ENCODE measurements at places on chromosomes 3 and 15.

GRCh38 chr15:35705884-35706585 lies 160.1 kb upstream of the DPH6 start:
- DNase-seq: no peak

DNA sequence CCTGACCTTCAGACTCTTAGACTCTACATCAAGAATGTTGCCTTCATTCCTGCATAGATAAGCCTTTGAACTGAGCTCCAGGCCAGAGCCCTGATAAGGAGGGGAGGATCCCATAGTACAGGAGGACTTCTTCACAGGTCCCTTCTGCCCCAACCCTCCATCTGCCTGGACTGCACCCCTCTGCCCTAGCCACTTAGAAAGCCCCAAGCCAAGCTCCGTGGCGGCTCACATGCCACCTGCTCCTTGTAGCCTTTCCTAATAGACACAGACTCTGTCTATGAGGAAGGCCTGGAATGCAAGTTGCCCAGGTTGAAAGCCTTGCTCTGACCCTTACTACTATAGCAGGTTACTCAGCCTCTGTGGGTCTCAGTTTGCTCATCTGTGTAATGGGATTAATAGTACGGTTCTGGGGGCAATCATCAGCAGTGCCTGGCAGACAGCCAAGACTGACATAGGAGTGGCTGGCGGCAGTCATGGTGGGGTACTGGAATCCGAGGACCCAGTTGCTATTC lies 11.6 kb downstream of the PCSK6 start:
- DNase-seq: no peak

DNA sequence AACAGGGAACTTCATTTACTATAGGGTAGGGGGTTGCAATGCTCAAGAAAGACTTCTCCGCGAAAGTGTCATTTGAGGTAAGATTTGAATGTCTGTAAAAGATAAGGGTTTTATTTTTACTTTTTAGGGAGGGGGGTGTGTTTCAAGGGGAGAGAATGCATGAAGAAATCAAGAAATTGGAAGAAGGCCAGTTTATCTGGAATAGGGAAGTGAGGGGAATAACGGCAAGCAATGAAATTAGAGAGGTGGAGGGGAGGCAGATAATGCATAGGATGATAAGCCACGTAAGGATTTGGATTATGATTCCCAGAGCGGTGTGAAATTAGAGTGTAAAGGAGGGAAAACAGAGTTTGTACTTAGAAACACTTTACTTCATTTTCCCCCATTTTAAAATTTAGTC lies 63.0 kb upstream of the MB21D2 start:
- no peak for DNase-seq

DNA sequence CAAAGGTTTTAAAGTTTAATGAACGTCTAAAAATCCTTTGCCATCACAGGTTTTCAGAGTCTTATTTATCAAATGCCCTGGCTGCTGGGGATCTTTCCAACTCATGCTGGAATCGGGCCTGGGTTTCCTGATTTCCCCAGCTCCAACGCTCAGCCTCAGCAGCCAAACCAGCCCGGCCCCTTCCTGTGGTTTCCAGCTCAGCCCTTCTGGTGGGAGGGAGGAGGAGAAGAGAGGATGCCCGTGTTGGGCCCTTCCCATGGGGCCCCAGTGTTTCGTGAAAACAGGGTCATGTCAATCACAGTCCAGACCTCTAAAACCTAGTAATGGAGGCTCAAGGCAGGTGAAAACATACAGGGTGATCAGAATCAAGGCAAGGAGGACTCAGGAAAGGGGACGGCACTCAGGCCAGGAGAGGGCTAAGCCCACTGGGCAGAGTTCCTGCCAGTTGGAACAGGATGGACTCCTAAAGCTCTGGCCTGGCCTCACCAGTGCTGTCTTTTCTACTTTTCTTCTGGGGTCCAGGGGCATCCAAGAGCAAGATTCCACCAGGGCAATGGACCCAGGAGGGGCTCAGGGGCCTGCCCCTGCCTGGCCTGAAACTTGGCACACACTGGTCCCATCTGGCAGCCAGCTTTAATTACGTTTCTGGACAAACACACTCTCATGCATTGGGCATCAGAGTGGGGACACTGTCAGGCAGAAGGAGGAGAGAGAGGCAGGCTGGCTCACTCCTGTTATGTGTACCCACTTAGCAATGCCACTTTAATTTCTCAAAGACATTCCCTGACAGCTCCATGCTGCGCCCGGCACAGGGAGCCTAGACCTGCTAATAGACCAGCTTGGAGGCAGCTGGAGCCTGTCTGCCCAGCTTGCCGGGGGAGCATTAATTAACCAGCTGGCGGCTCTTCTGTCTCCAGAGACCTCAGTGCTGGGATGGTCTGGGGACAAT lies 194.6 kb downstream of the FAM43A start:
- DNase-seq: no peak

DNA sequence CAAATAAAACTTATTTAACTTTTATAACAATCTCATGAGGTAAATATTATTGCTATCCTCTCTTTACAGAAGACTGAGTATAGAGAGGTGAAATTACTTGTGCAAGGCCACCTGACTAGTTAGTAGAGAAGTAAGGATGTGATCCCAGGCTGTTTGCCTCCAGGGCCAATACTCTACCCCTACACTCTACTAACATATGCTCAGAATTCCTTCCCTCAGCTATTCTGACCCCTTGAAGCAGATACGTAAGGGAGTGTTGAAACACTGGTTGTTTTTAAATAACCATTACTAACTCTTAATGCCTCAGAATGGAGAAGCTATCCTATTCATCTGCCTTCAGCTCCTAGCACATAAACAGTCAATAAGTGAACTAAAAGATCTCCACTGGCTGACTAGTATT lies 24.1 kb downstream of the CSTA start:
- DNase-seq: no peak

GRCh38 chr3:58835086-58835485 lies 168.5 kb upstream of the FAM3D start:
- DNase-seq: no peak
